Stimulated activated CD4-positive, alpha-beta T cell treated with anti-CD3 and anti-CD28 coated beads, Interleukin-12 subunit alpha, Interleukin-12 subunit beta, amount 100 ng/mL, for 4 hours (primary cell): ENCODE measurements at places on chromosomes 5 and 9.

GRCh38 chr5:141858079-141858765, 20.0 kb downstream of the PCDH1 start:
- DNase-seq: no peak

- no peak for DNase-seq
Measured at GRCh38 chr9:126304207-126304970, 22.2 kb upstream of the MVB12B start.

- DNase-seq: no peak
Measured at GRCh38 chr5:137506296-137506695, 7.2 kb upstream of the SPOCK1 start.

DNA sequence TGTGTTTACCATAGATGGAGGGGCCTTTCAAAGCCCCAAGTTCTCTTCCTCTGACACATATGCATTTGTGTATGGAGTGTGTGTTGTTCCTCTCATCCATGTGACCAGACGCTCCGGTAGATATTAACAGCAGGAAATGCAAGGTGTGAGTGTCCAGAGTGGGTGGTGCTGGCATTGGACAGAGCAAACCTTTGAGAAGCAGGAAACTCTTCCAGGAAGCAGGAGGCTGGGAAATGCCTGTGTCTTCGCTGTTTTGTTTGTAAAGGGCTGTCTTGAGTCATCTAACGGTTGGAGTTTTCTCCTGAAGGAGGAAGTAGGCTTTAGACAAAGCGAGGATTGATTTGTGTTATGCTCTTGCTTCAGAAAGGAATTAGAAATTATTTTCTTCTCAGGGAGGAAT, 370.9 kb downstream of the PLK2 start:
- no peak for DNase-seq

DNA sequence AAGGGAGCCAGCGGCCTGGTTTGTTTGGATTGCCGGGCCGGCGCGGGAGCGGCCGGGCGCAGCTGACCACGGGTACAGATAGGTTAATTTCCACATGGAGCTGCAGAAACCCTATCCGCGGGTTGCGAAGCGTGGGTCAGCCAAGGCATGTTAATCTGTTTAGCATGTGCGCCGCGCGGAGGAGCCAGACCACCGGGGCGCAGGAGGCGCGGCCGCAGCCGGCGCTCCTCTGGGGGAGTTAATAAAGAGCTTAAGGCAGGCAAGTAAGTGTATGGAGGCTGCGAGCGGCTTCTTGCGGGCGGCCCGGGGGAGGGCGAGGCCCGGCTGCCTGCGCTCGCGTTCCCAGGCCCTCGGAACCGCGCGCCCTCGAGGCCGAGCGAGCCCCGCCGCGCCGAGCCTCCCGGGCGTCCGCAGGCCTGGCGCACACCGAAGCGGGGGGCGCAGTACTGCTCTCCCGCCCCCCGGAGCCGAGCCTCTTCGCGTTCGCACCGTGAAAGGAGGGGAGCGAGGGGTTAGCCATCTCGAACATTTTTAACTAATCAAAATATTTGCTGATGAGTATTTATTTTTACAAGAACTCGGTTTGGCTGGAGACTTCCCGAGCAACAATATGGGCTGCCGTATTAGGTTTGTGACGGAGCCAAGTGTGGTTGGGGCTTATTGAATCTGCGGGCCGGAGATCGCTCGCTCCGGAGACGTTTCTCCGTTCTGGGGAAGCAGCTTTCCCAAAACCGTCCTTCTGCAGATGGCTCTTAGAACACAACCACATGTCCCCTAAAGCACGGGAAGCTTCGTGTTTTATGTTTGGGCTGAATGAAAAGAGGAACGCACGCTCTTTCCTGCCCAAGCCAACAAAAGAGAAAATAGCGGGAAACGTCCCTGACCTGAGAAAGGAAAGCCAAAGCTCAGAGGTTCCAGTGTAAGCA, 28.8 kb downstream of the FOXD1 start:
- no peak for DNase-seq

- DNase-seq: no peak
Measured at GRCh38 chr5:156121882-156122281, 205.1 kb upstream of the SGCD start.

- no peak for DNase-seq
Measured at GRCh38 chr5:124923131-124923530, 176.7 kb upstream of the ZNF608 start.

- DNase-seq: no peak
Measured at GRCh38 chr5:20555034-20555433, 567.0 kb upstream of the CDH18 start.
